Activated CD8-positive, alpha-beta memory T cell treated with anti-CD3 and anti-CD28 coated beads for 4 hours (primary cell): ENCODE measurements at places on chromosomes 6 and 20.

DNA sequence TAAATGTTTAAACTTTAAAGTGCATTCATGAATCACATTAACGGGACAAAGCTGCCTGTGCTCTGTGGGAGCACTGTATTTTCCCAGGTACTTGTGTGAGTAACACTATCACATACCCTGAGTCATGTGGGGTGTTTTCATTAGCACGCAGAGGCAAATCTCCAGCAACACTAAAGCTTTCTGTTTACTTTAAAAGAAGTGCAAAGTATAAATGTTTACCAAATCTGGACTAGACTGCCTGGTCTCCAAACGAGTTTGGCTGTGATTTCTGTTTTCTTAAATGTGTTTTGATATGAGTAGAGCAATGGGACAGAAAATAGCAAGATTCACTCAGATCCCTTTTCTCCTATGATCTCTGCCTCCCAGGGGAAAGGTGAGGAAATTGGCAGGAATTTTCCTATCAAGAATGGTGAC lies 28.8 kb upstream of the RIPPLY2 start:
- DNase-seq, result no peak

- DNase-seq, result no peak
Observed at GRCh38 chr6:109477184-109477583, 5.8 kb downstream of the ZBTB24 start.

DNA sequence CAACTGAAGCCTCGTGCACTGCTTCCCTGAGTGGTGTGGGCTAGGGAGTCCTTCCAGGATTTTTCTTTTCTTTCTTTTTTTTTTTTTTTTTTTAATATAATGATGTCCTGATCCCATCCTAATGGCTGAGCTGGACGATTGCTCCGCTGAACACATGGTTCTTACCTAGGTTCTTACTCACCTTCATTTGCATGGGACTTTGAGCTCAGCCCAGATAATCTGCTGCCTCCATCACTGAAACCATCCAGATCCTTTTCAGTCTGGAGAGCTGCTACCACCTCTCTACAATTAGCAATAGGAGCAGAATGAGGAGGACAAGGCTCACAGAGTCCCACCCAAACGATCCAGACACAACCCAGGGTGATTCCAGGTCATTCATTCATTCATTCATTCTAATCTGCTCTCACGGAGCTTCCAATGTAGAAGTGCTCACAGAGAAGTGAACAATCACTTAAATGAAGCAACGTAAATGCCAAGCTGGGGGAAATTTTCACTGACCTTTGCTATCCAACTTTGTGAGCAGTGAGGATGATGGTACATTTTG lies 246.3 kb upstream of the RREB1 start:
- DNase-seq, result no peak

- DNase-seq, result no peak
Observed at GRCh38 chr20:42082611-42083010, 464.4 kb upstream of the CHD6 start.

DNA sequence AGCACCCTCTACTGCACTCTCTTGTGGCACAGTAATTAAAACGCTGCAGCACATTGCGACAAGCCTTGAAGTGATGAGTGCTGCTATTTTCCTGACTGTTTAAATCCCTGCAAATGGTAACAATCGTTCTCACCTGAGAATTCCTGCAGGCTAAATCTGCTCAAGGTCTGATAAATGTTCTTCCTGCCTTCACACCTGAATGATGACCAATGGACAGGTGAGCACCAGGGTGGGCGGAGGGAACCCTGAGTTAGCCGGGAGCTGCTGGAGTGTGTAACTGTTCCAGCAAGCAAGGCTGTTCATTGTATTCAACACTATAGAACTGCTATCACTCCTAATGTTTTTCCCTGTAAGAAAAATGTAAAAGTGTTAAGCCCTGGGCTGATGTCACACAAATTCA lies 4.0 kb downstream of the DACT2 start:
- DNase-seq, result no peak

DNA sequence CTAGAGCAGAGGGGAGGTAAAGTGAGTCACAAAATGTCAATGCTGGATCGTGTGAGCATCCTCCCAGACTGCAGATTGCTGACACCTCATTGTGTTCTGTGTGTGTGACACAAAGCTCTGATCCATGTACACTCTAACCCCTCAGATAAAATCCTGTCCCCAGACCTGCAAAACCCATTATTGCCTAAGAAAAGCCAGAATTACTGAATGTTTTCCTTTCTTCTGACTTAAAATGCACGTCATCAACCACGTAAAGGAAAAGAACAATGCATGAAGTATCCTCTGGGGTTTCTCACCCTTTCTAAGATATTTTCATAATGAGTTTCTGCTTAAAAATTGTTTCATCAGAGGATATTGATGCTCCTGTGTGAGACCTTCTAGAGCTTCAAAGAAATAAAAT lies 218.0 kb upstream of the PREP start:
- DNase-seq, result no peak

- no peak for DNase-seq
Observed at GRCh38 chr6:159985296-159985945, 16.5 kb downstream of the IGF2R start.

DNA sequence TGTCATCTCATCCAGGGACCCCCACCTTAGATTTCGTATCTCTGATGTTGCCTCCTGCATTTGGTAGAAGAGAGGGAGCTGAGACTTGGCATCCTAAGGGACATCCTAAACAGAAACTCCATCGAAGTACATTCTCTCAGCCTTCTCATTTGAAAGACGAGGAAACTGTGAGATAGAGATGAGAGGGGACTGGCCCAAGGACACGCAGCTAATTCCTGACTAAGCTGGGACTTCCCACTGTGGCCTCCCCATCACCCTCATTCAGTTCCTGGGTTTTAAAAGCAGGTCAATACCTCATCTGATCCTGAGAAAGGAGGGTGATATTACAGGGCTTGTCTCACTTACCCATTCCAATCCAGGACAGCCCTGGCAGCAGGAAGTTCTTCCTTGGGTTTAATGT lies 855 bp upstream of the WFDC5 start:
- DNase-seq, result no peak

DNA sequence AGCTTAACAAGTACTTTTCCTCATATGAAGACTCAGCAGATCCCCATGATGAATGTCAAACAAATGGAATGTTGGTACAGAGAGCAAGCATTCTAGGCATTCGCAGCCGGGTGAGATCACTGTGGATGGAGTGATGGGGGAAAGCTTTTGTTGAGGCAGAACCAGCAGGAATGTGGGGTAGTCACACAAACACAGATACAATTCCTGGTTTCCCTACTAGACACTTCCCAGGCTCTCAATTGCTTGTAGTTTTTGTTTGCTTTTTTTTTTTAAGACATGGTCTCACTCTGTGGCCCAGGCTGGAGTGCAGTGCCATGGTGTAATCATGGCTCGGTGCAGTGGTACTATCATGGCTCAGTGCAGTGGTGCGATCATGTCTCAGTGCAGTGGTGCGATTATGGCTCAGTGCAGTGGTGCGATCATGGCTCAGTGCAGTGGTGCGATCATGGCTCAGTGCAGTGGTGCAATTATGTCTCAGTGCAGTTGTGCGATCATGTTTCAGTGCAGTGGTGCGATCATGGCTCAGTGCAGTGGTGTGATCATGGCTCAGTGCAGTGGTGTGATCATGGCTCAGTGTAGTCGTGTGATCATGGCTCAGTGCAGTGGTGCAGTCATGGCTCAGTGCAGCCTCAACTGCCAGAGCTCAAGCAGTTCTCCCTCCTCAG lies 15.4 kb upstream of the IER3 start:
- no peak for DNase-seq

GRCh38 chr6:4270776-4271175 lies 135.4 kb upstream of the ECI2 start:
- no peak for DNase-seq

DNA sequence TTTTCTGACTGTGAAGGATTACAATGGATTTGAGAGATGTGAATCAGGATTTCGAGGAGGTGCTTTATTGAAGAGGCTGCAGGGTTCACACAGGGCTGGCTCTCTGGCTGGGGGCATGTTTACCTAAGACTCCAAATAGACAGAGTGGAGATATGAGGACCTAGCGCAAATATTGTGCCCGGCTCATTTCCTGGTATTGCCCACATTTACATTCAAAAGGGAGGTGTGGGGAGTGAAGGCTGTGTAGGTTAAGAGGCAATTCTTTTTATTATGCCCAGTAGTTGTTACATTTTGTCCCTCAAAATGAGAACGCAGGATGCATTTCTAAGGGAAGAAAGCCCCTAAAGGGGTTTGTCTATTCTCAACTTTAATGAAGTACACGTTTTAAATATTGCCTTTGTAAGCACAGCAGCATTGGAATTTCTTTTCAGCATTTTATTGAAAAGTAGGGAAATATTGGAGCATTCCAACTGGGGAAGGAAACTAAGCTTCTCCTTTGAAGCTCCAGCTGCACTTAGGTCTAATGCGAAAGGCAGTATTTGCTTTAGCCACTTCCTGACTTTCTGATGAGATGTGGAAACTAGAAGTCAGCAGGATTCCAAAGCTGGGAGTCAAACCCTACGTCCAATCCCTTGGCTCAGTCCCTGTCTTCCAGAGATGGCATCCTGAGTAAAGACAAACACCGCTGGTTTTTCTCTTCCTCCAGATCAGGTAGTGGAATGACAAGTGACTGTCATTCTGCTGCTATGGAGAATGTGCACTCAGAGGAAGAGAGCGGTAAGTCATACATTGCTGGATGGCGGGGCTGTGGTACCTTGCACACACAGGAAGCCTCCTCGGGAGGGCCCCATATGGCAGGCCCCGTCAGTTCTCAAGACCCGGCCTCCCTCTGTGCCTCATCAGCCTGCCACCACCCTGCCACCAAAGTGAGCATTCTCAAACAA lies 70.7 kb downstream of the MYB start:
- DNase-seq, result no peak

DNA sequence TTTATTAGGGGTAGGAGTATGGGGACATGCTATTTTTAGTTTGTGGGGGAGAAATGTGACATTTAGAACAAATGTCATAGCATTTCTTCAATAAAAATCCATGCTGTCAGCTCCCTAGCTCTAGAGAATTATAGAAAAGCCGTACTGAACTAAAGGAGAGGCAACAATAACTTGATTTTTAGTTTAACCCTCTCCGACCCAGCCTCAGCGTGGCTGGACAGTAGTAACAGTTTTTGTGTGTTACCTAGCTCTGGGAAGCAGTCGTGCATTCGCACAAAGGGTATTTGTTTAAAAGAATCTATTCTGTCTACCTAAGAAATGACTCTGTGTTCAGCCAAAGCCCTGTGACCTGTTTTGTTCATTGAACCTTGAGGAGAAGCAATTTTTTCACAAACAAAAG lies 442.4 kb upstream of the SOX4 start:
- DNase-seq, result no peak

DNA sequence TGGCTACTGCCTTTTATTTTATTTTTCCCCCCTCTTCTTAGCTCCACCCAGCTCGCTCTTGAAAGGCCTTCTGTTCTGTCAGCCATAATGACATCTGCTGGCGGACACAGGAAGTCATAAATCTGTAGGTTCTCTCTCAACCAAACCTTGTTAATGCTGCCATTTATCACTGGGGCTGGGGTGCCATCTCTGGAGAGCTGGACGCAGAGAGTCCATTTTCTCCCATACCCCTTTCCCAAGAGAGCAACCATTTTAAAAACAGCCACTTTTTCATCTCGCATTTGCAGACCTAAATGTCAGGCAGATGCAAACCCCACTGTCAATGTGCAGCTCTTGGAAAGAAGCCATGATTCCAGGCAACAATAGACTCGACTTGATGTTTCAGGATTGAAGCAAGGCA lies 13.0 kb upstream of the TSHZ2 start:
- no peak for DNase-seq

DNA sequence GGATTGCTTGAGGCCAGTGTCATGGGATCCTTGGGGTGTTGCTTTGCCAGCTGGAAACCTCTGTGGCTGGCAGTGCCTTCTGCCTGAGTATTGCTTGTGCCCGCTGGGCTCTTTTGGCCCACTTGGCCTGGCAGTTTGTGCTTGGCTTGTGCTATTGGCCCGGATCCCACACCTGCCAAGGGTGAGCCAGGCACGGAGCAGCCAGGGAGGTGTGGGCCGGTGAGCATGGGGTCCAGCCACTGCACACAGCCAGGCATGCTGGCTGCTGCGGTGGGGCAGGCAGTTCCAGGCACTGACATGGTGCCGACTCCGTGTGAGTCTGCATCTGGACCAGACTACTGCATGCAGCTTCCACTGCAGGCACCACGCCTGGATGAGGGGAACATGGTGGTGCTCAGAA lies 62.5 kb upstream of the SYNCRIP start:
- no peak for DNase-seq

DNA sequence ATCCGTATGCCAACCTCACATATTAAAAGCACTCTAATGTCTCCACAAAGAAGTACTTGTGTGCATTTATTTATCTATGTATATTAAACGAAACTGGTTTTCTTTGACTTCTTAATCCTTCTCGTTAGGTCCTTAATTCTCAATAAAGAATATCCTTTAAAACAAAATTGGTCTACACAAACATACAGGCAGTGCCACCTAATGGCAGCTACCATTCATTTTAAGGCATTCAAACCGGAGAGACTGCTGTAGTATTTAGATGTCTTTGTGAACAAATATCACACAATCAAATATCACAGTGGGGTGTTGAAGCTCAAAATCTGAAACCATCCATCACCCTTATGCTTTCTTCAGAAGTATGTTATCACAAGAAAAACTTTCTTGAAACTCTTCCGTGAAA lies 96.6 kb upstream of the IRAK1BP1 start:
- DNase-seq, result no peak

GRCh38 chr6:20180935-20181334 lies 31.3 kb downstream of the MBOAT1 start:
- no peak for DNase-seq

GRCh38 chr6:128161839-128162238 lies 261.0 kb upstream of the THEMIS start:
- DNase-seq, result no peak

- no peak for DNase-seq
Observed at GRCh38 chr20:16608277-16608650, 35.0 kb upstream of the KIF16B start.

- DNase-seq, result no peak
Observed at GRCh38 chr20:50242863-50243609, 52.4 kb downstream of the CEBPB start.

DNA sequence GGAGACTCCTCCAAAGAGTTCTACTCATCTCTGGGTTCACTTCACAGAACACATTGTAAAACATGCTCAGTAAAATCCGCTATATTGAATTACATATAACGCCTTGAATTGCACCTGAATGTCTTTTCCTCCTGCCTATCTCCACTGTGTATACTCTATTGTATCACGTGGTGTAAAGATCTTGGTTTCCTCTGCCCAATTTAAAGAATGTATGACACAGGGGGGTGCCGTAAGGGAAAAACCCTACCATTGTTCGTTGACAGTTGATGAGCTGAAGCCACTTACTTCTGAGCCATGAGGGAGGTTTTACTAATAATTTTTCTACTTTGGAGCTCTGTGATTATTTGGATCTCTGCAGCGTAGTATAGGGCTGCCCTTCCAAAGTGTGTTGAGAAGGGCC lies 6.0 kb downstream of the ASF1A start:
- DNase-seq, result no peak

GRCh38 chr20:15069355-15069754 lies 731.9 kb upstream of the FLRT3 start:
- no peak for DNase-seq
